ENCODE measurements at places on chromosomes 12 and 14. TPM values are rescaled to one million over a fixed set of nuclear protein-coding genes. Genes with fewer than 3 reads are reported as not detected.
A peak's percentile ranks its signal among the peaks of the same experiment; 100 is the strongest.

GRCh38 chr14:39452680-39453079 lies 20.4 kb upstream of the FBXO33 start:
- H3K4me1 ChIP-seq, result no peaks in the 10 kb centered on the region
- H3K27me3 ChIP-seq, result no peaks in the 10 kb centered on the region
- H3K27ac ChIP-seq, result no peak overlapping the region

GRCh38 chr12:2756756-2757155 lies 38.0 kb upstream of the FKBP4 start:
- H3K4me3 ChIP-seq, result no peak overlapping the region
- H3K27ac ChIP-seq, result no peak overlapping the region
- no peaks in the 10 kb centered on the region for H3K4me1 ChIP-seq
- peaks cover 9% of the 10 kb centered on the region for H3K27me3 ChIP-seq

DNA sequence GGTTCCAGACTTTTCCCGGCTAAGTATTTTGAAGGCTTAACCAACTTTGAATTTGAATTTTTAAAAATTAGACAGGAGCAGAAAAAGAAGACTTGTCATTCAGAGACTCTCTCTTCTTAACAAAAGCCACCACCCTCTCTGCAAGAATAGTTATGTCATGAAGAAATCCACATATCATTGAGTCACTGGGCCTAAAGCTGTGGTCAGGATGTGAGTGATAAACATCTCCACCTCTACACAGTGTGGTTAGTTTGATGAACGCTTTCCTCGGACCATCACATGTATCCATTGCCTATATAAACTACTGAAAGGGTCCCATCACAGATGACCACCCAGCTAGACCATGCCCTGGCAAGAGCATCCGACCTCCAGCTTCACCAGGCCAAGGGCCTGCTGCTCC lies 226.1 kb downstream of the KSR2 start:
- H3K4me3 ChIP-seq, result no peak overlapping the region
- no peak for DNase-seq
- no peak overlapping the region for H3K27ac ChIP-seq
- no peaks in the 10 kb centered on the region for H3K27me3 ChIP-seq
- no peaks in the 10 kb centered on the region for H3K36me3 ChIP-seq
- no peaks in the 10 kb centered on the region for H3K4me1 ChIP-seq

DNA sequence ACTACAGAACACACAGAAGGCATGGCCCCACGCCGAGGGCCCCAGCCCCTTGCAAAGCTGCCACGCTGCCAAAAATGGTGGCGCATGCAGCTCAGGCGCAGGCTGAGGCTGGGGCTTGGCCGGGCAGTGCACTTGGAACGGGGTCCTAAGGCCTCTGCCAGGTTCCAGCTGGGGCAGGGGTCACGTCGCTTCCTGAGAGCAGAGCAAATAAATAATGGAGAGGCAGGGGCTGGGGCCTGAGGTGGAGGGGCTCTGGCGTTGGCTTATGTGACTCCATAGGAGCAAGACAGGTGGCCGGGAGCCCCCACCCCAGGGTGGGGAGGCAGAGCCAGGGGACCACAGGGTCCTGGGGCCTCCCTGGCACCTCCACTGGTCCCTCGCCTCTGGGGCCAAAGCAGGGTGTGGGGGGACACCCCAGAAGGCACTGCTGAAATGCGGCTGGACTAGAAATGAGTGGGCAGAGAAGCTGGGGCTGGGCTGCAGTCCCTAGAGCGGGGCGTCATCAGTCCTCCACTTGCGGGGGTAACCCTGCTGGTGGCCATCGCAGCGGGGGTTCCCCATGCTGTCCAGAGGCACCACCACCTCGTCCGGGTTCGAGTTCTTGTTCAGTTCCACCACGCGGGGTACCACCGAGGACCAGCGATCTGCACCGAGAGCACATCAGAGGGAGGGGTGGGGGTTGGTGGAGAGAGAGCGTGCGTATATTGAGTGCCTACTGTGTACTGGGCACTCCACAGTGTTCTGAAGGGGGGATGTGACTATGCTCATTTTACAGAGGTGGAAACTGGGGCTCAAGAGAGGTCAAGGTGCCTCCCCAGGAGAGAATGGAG lies 49.8 kb downstream of the TRPV4 start:
- no peaks in the 10 kb centered on the region for H3K4me1 ChIP-seq
- H3K27ac ChIP-seq, result no peak overlapping the region
- no peaks in the 10 kb centered on the region for H3K36me3 ChIP-seq
- H3K4me3 ChIP-seq, result no peak overlapping the region
- H3K27me3 ChIP-seq, result no peaks in the 10 kb centered on the region
- no peak for DNase-seq

DNA sequence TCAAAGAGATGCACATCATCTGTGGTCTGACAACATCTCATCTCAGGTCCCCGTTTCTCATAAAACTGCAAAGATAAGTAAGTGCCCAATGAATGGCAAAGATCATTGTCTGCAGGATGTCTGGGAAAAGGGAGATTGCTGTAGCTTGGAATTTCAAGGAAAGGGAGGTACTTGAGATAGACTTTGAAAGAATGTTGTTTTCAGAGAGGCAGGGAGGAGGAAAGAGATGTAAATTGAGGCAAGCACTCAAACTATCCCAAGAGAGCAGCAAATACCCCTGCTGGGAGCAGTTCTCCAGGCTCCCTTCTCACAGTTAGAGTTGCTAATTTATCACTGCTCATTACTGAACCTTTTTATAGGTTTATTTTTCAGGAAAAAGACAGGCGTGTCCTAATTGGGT lies 107.1 kb downstream of the MYRFL start:
- no peaks in the 10 kb centered on the region for H3K27me3 ChIP-seq
- no peak overlapping the region for H3K4me3 ChIP-seq
- no peak for DNase-seq
- no peaks in the 10 kb centered on the region for H3K36me3 ChIP-seq
- H3K4me1 ChIP-seq, result no peaks in the 10 kb centered on the region

The HRK gene
- total RNA-seq, result 0.42 TPM

- no peaks in the 10 kb centered on the region for H3K36me3 ChIP-seq
- H3K4me3 ChIP-seq, result no peak overlapping the region
- peak overlapping the region; percentile 5 for H3K27ac ChIP-seq
- no peak for DNase-seq
Measured at GRCh38 chr14:101843038-101843437, 81.5 kb downstream of the PPP2R5C start.

DNA sequence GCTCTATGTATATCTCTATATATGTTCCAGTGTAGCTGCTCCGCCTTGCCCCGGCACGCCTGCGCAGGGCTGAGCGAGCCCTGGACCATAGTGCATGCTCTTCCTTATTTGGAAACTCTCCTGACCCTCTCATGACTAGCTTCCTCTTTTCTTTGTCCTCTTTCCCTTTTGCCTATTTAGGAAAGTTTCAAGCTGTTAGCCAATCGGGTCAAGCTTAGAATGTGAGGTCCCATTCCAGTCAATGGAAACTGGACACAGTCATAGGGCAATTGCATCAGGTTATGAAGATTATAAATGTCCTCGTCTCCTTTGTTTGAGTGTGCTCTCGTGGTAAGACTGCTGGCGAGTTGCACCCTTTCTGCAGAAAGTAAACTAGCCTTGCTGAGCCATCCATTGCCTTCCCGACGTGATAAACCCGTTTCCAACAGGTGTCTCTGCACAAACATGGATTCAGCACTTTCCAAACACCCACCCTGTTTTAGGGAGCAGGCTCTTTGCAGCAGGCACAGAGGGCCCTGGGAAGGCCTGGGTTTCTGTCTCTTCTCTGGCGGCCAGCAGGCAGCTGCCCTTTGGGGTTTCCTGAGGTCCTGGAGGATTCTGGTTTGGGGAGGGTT lies 30.9 kb downstream of the CCDC92 start:
- peaks cover 6% of the 10 kb centered on the region for H3K36me3 ChIP-seq
- peaks cover 8% of the 10 kb centered on the region for H3K4me1 ChIP-seq
- H3K4me3 ChIP-seq, result no peak overlapping the region
- no peaks in the 10 kb centered on the region for H3K27me3 ChIP-seq
- H3K27ac ChIP-seq, result no peak overlapping the region
- no peak for DNase-seq

- no peak overlapping the region for H3K27ac ChIP-seq
- H3K4me3 ChIP-seq, result no peak overlapping the region
- no peaks in the 10 kb centered on the region for H3K36me3 ChIP-seq
- H3K27me3 ChIP-seq, result no peaks in the 10 kb centered on the region
Measured at GRCh38 chr12:29072631-29073030, 76.4 kb upstream of the FAR2 start.

The RCOR1 gene
- total RNA-seq, result 16.9 TPM

Measured in heart right ventricle (tissue), 16 donors.